Muscle of back (tissue), 13 donors: ENCODE measurements at places on chromosomes 16 and 17. TPM values are rescaled to one million over a fixed set of nuclear protein-coding genes. Genes with fewer than 3 reads are reported as not detected.

Gene MPV17L
- polyA plus RNA-seq = 3.2 TPM

Gene CYB5B
- polyA plus RNA-seq = 51.6 TPM

Gene CLDN9
- polyA plus RNA-seq = 1.4 TPM

Gene PABPN1L
- polyA plus RNA-seq = not detected

DNA sequence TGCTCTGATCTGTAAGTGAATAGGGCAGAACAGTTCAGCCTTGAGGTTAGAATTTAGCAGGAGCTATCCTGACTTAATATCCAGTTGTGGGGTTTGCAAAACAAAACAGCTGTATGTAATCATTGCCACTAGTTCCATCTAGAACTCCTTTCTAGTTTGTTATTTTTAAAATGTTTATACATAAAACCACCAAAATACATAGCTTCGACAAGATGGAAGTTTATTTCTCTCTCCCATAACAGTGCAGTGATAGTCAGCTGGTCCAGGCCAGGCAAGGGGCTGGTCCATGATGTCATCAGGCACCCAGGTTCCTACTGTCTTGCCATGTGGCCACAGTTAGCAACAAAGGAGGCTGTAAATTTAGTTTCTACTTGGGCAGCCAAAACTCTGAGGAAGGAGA, 10.5 kb upstream of the PLK1 start:
- no peak for DNase-seq

Gene TMEM238L
- polyA plus RNA-seq = 0.17 TPM

Gene GPR139
- polyA plus RNA-seq = not detected

Gene GPRC5C
- 31.5 TPM for polyA plus RNA-seq

Gene ZG16
- polyA plus RNA-seq = not detected

Gene IFT20
- 36.9 TPM for polyA plus RNA-seq

DNA sequence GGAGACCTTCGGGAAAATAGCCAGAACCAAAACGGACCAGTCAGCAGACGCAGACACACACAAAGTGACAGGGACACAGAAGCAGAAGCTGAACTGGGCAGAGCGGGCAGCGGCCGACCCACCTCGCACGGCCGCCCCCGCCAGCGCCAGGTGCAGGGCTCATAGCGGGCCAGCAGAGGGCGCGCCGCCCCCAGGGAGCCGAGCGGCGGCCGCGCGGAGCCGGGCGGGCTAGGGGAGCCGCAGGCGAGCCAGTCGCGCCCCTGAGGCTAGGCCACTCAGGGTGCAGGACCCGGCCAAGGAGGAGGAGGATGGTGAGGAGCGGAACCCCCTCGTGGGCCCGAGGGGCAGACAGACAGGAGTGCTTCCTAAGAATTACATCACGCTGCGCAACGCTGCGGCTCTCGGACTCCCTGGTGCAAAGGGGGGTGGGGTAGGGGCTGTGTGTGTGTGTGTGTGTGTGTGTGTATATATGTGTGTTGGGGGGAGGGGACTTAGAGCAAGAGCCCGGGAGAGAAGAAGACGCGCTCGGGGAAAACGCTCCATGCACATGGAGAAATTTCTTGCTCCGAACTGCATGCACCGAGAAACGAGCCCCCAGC, 913 bp upstream of the NOG start:
- DNase-seq = peak; percentile 67

DNA sequence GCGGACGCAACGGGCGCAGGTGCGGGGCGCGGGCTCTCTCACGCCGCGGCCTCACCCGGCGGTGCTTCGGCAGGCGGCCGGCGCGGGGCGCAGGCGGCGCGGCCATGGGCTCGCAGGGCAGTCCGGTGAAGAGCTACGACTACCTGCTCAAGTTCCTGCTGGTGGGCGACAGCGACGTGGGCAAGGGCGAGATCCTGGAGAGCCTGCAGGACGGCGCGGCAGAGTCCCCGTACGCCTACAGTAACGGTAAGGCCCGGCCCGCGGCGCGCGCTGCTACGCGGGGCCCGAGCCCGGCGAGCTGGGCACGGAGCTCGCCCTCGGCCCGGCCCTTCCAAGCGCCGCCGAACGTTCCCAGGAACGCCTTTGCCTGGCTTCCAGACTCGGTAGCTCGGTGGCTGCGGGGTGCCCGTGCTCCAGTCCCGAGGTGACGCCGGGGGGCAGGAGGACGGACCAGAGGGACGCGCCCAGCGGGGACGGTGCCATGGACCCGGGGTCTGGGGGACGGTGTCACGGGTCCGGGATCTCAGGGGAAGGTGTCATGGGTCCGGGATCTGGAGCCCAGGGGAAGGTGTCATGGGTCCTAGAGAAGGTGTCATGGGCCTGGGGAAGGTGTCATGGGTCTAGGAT, 435 bp downstream of the RAB40C start:
- peak; percentile 60 for DNase-seq

- DNase-seq = no peak
Measured at GRCh38 chr16:63157818-63158217, 1121.6 kb upstream of the CDH8 start.
